GM13977 (cell line): ENCODE measurements at places on chromosomes 1 and 21.
A peak's percentile ranks its signal among the peaks of the same experiment; 100 is the strongest.

GRCh38 chr1:59183749-59184317, 113.1 kb upstream of the FGGY start:
- DNase-seq, result no peak

DNA sequence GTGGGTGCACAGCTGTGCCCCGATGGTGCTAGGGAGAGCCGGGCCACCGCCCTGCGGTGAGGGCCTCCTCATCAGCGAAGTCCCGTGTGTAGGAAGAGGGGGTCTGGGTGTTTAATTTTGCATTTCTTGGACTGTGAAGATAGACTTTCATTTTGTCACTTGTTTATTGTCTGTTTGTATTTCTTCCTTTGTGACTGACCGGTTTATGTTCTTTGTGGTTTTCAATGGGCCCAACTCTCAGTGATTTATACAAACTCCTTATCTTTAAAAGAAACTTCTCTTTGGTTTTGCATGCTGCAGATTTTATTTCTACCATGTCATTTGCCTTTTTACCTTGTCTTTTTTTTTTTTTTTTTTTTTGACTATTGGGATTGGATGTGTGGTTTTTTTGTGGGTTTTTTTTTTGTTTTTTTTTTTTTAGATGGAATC, 65.1 kb downstream of the COL18A1 start:
- DNase-seq, result no peak

DNA sequence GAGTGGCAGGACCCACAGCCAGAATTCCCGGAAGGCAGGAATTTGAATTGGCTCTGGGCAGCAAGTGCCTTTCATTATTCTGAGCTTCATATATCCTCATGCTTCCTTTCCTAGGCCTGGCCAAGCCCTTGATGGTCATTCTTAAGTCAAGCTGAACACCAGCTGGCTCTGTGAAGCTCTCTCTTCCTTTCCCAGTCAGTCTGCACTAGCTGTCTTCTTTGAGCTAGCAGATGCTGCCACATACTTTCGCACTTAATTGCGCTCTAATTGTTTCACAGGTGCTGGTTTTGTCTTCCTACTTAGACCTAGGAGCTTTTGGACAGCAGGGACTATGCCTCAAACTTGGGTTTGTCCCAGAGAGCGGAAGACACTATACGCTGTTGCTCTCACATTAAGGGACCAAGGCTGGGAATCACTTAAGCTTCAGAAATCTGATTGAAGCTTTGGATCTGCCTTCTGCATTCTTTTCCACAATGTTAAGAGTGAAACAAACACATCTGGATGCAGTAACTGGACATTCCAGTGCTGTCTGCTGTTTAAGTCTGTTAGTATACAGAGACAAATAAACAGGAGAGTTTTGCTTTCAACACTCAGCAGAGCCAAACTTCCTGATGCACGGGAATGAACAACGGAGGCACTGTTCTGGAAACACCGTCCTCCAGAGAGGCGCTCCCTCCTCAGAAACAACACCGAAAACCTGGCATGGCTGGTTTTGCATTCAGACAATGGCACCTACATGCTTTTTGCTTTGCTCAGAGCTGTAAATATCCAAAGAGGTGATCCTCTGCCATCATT, 2.2 kb downstream of the TLR5 start:
- no peak for DNase-seq

GRCh38 chr1:160049101-160049500, 17.3 kb upstream of the PIGM start:
- DNase-seq, result no peak

GRCh38 chr1:10031461-10031860, 1.3 kb upstream of the UBE4B start:
- DNase-seq, result no peak

- no peak for DNase-seq
Measured at GRCh38 chr1:68384321-68384813, 65.4 kb downstream of the RPE65 start.

- DNase-seq, result no peak
Measured at GRCh38 chr1:155899683-155900082, 11.5 kb downstream of the RIT1 start.

GRCh38 chr1:246647513-246647912, 76.7 kb upstream of the SCCPDH start:
- DNase-seq, result no peak

- no peak for DNase-seq
Measured at GRCh38 chr1:156310962-156311361, 11.9 kb upstream of the VHLL start.

GRCh38 chr1:28521502-28522164, 15.8 kb downstream of the RCC1 start:
- no peak for DNase-seq

GRCh38 chr1:85199667-85200462, 951 bp downstream of the SYDE2 start:
- no peak for DNase-seq

- DNase-seq, result no peak
Measured at GRCh38 chr1:93468662-93469061, 20.7 kb downstream of the FNBP1L start.

DNA sequence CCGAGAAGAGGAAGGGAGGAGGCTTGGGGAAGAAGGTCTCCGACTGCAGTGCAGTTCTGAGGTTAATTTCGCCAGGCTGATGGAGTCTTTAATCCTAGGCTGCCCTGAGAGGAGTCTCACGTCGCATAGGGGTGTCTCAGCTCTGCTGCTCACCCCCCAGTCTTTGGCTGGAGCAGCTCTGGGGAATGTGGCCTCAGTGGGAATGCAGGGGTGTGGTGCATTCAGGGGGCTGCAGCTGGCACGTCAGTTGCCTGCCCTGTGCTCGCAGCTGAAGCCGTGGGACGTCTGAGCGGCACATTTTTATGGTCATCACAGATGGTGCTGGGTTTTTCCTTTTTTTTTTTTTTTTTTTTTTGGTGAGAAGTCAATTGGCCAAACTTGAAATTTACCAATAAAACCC, 38.2 kb downstream of the ACTN2 start:
- no peak for DNase-seq

- DNase-seq, result no peak
Measured at GRCh38 chr21:34147792-34148418, 74.5 kb downstream of the MRPS6 start.

- no peak for DNase-seq
Measured at GRCh38 chr1:14148526-14148925, 448.5 kb downstream of the PRDM2 start.

DNA sequence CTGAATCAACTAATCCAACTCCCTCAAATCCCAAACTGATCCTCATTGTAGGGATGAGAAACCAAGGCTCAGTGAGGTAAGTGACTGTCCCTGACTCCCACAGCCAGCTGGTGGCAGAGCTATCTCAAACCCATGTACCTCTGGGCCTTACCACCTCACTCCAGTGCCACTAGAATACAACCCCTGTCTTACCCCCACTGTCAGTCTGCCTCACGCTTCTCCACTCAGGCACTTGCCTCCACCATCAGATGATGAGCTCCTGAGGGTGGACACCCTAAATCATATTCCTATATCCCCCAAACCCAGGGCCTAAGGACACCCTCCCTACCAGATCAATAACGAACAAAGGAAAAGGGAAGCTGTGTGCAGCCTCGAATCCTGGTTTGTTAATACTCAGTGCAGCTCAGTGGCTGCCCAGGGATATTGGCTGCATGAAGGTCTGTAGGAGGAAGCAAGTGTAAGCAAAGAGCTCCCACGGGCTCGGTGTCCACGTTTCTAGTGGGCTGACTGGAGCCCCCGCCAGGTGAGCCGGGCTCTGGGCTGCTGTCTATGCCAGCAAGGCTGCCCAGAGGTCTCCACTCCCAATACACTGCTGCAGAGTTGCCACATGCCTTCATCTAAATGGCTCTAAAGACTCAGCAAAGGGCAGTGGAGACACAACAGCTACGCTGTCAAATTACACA, 533.4 kb downstream of the MATN1 start:
- DNase-seq, result no peak

GRCh38 chr1:39727221-39727931, 11.3 kb upstream of the PPIE start:
- peak; percentile 43 for DNase-seq

DNA sequence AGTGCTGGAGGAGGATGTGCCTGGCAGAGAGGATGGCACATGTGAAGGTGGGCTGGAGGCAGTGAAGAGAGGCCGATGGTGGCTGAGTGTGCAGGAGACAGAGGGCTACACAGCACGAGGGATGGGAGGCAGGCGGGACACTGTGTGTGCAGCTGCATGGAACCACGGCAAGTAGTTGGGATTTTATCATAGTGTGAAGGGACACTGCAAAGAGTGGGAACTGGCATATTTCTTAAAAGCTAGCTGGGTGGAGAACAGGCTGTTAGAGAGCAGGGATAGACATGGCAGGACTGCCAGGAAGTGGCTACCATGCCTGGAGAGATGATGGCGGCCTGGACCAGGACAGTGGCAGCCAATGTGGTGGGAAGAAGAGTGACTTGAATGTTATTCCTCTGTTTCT, 102.4 kb upstream of the TLR5 start:
- no peak for DNase-seq

DNA sequence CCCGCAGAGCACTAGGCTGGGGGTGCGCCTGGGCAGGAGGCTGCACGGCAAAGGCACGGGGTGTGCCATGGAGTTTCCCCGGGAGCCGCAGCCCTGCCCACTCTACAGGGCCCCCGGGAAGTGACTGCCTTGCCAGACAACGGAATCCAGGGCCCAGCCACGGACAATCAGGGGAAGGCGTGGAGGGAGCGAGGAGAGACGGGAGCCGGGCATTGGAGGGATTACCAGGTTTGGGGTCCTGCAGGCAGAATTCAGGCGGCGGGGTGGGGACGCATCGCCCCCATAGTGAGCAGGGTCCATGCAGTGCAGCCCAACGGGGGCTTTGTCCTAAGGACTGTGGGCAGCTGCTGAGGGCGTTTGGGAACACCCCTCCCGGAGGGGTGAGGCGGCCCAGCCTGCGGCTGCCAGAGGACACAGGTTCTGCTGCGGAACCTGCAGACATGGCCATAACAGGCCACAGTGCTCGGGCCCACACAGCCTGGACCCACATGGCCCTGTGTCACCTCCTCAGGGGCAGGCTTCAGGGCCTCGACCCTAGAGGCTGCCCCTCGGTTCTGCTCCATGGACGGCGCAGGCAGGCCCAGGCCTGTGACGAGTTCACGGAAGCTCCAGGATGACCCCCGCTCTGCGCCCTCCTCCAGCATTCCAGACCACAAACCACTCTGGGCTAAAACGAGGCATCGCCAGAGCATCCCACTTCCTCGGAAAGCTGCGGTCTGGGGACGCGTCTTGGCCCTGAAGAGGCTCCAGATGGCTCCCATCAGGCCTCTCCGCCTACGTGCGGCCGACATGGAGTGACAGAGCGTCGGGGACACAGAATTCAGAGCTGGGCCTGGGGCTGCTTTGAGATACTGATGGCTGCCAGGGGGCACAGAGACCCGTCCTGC, 54.5 kb downstream of the COL6A1 start:
- DNase-seq, result no peak

- no peak for DNase-seq
Measured at GRCh38 chr1:41328001-41328615, 33.1 kb upstream of the FOXO6 start.

- no peak for DNase-seq
Measured at GRCh38 chr1:189500778-189501177, 976.9 kb downstream of the BRINP3 start.

DNA sequence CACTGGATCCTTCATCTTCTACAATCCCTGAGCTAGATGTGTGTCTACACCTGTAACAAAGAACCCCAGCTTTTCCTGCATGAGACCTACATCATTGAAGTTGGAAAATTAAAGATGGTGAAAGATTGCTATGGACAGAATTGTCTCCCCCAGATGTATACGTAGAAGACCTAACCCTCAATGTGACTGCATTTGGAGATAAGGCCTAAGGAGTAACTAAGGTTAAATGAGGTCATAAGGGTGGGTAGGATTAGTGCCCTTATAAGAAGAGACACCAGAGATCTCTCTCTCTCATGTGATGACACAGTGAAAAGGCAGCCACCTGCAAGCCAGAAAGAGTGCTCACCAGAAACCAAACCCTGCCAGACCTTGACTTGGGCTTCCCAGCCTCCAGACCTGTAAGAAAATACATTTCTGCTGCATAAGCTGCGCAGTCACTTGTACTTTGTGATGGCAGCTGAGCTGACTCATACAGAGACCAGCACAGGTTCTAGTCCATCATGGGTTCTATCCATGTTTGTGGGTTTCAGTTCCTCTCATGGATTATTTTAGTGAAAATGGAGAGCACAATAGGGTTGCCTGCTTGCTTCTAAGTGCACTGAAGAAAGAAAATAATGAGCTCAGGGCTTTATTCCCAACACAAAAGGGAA, 180.8 kb downstream of the TPR start:
- peak; percentile 7 for DNase-seq

- DNase-seq, result no peak
Measured at GRCh38 chr1:149986486-149987296, 23.8 kb downstream of the OTUD7B start.

DNA sequence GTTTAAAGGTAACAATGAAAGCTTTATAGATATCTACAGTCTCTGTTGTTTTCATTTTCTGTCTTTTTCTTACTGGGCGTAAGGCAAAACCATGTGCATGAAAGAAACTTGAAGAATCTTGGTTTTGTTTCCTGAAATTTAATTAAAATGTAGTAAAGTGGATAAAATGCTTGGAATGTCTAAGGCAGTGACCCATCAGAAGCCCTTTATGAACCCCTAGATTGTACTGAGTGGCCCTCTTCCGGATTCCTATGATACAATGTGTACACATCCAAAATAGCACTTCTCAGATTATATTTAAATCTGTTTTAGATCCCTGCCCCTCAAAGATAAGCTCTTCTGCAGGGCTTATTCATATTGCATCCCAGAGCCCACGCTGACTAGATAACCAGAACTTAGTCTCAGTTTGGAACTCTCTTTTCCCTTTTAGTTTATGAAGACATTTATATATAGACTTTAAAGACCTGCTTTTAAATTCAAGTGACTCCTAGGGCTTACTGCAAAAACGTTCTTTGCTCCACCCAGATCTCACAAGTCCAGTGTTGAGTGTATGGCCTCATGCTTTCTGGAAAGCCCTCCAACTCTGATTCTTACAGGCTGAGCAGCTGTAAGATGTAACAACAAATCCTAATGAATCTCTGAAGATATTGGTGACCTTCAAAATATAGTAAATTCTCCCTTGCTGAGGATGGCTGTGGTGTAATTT, 142.9 kb downstream of the LRRC7 start:
- DNase-seq, result no peak
